ENCODE measurements at places on chromosomes 16 and 17. TPM values are rescaled to one million over a fixed set of nuclear protein-coding genes. Genes with fewer than 3 reads are reported as not detected.

- DNase-seq, result no peak
Measured at GRCh38 chr17:44829523-44830358, at the start of gene GJC1. Gene GJC1 (minus strand): TSS chr17:44830287. CDS start chr17:44805817, 24,470 bp downstream.

DNA sequence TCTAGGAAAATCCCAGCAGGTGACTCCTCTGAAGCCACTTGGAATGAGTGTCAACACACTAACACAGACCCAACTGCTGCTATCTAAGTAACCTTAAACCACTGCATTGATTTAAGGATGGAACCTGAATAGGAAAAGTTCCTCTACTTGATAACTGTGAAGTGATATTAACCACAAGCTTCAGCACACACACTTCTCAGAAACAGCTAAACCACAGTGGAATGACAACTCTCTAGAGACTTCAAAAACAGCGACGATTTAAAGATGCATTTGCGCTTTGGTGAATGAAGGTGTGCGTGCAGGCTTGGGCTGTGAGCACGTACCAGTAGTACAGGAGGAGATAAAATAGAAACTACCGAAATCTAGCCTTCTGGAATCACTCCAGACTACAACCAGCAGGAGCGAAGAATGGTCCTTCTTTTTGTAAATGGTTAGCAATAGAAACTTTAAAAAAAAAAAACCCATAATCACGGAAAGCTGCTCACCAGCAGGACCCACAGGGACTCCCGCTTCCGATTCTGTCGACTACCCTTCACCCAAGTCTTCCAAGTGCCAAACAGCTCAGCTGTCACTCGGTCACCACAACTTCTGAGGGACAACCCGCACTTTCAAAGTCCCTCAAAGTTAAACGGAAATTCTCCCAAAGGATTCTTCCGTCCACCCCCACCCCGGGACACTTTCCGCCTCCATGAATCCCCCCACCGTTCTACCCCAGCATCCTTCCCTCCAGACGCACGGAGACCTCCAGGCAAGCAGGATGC lies 137.7 kb upstream of the CORO6 start:
- DNase-seq, result no peak

GRCh38 chr17:75635610-75636202 lies 2.5 kb downstream of the SMIM5 start:
- DNase-seq, result no peak

DNA sequence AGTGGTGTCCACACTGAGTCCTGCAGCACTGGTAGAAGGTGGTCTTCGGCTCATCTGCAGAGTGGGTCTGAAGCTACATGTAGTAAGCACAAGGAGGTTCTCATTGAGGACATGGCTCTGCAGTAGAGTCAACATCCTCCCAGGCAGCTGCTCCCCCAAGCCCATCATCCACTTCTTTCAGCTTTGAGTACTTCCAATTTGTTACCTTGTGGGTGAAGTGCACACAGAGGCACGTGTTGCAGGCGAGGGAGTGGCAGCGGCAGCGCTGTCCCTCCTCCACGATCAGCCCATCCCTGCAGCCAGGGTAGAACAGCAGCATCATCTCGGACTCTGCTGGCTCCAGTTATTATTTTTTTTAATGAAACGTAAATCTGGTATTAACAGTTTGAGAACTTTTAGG lies 1.8 kb upstream of the SSTR2 start:
- no peak for DNase-seq

GRCh38 chr17:13005530-13005929 lies 12.3 kb downstream of the ELAC2 start:
- no peak for DNase-seq

DNA sequence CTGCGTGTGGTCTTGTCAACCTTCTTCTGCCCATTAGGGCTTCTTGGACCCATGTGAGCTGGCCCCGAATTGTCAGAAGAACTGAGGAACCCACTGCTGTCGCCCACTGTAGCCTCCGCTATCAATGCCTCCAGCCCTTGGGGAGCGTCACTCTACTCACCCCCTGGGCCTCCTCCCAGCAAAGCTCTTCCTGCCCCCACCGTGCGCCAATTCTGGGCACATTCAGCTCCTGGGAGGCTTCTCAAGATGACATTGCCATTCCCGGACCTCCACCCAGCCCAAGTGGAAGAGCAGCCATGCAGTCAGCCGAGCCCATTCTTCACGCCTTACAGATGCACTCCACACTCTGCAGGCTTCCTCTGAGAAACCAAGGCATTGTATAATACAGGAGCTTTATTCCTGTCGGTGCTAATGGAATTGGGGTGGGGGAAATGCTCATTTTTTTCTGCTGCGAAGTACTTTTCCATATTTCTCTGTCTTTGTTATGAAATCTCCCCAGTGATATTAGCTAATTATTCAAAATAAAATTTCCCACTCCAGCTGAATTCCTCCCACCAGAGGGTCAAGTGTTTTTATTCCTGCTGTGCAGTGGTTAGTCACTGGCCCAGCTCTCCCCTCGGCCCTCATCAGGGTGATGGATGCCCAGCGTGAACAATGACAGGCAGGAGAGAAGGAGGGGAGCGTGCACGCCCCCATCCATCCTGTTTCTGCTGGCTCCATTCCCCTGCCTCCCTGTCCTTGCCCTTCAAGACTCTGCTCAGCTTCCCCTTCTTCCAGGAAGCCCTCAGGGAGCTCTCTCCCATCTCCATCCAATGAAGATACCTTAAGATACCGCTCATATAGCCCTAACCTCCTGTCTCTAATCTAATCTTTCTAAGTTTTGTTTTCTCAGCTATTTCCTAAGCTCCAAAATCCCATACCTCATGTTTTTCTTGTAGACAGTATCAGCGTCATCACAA lies 87.7 kb downstream of the C16orf95 start:
- DNase-seq, result no peak

DNA sequence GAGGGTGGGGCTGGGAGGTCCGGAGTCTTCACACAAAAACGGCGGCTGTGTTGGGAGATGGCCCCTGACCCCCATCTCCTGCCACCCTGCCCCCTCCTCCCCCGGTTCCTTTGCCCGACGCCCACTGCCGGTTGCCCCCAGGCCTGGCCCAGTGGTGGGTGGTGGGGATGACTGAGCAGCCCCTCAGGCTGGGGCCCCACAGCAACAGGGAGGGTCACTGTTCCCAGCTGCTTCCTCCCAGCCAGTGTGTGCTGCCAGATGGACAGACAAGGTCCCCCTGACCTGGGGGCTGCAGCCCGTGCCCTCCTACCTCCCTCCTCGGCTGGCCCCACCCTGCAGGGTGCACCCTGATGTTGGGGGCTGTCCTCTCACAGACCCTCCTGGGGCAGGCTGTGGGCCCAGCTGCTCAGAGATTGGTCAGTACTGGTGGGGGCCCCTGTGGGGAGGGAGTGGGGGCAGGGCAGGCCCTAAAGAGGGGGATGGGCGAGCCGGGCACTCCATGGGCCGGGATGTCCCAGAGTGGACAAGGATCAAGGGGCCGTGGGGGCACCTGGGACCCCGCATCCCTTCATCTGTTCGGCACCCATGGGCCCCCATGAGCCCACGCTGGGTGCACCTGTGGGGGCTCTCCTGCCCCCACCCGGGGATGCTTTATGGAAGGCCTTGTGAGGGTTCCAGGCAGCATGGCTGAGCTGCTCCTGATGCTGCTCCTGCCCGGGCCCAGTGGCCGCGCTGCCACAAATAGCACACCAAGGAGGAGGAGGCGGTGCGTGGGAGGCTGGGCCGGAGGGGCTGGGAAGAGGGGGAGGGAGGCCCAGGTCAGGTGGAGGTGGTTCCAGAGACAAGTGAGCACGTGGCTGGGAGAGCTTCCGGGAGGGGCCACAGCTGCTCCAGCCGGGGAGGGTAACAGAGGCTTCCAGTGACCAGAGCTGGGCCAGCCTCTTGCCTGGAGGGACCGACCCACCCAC lies 5.1 kb downstream of the C1QTNF8 start:
- no peak for DNase-seq

DNA sequence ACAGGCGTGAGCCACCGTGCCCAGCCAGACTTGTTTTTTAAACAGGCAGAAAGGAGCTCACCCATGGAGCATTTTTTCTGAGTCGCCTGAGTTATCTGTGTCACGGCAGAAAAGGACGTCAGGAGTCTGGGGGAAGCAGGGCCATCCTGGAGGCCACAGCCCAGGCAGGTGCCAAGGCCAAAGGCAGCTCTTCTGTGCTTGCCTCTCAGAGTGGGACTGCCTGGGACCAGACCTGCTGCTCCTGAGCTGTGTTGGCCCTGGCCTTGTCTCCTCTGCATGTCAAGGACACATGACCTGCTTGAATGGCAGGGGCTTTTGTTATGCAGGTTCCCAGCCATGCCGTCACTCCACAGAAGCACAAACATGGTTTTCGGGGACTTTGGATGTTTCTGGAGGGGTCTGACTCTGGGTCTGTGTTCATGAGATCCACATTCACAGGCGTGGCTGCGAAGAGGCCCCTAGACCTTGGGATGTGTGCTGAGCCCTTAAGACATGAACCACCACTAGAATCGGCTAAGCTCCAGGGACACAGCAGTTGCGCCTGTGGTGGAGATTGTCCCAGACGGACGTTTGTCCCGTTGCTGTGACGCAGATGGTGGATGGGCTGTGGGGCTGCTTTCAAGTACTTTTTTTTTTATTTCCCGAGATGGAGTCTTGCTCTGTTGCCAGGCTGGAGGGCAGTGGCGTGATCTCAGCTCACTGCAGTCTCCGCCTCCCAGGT lies 33.8 kb downstream of the FOXK2 start:
- no peak for DNase-seq

- peak; percentile 88 for DNase-seq
Measured at GRCh38 chr17:30831663-30832437, at the start of gene ATAD5. Gene ATAD5 (plus strand): TSS chr17:30831966. CDS start chr17:30832348, 382 bp downstream.

- DNase-seq, result no peak
Measured at GRCh38 chr17:37568350-37569053, 40.7 kb downstream of the SYNRG start.

DNA sequence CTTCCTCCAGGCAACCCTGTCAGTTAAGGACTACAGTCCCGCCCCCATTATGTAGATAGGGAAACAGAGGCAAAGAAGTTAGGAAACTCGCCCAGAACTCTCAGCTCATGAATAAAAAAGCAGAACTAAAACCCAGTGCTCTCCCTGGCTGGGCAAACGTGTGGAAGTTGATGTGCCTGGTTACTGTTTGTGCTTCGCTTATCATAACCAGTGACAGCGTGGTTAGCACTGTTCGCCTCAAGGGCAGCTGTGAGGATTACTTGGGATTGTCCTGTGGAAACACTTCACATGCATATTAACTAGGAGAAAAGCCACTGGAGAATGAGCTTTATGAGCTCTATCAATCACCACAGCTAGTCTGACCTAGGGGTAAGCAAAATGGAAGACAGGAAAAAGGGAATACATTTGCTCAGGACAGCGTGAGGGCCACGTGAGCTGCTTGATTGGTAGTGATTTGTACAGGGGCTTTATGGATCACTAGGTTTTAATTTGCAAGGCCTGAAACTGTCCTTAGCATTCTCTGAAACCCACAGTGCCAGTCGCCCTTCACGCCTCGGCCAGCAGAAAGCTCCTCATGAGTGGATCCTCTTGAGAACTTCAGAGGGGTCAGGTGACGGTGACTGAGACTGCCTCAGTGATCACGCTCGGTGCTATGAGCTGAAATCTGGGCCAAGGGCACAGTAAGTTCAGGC lies 19.9 kb downstream of the CYB5D2 start:
- no peak for DNase-seq

DNA sequence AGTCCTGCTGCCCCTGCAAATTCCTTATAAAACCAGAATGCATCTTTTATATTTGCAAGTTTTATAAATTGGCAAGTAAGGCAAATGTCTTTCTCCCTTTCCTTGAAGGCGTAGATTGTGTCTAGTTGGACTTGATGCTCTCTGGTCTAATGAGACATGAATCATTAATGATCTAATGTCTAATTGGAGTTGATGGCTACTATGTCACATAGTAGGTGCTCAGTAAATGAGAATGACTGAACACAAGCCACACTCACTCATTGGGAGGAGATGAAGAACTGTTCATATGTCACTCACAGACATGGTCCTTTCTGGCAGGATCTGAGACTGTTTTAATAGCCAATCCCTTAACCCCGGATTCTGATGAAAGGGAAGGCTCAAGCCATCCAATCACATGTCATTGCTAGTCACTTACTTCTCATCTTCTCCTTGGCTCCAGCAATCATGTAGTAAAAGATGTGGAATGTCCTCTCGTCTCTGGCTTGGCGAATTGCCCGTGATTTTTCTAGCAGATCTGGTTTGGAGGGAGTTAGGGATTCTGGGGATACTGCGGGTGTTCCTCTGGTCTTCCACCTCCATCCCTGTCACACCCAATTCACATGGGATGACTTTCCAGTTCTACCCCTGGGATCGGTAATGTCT lies 81.0 kb downstream of the MYH11 start:
- no peak for DNase-seq

DNA sequence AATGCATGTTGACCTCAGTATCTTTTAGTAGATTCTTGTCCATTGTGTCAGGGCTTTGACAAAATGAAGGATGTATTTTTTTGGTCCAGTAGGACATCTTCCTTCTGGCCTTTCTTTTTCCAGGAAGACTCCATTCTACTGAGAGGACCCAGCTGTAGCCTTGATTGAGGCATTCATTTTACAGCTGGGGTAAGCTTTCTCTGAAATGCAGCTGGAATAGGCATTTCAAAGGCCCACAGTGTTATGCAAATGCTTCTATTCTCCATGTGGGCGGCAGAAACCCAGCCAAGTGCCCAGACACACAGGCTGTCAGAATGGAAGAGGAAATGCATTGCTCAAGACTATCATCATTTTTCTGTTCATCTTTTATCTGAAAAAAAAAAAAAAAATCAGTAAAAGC lies 629.0 kb upstream of the CDH8 start:
- DNase-seq, result no peak

DNA sequence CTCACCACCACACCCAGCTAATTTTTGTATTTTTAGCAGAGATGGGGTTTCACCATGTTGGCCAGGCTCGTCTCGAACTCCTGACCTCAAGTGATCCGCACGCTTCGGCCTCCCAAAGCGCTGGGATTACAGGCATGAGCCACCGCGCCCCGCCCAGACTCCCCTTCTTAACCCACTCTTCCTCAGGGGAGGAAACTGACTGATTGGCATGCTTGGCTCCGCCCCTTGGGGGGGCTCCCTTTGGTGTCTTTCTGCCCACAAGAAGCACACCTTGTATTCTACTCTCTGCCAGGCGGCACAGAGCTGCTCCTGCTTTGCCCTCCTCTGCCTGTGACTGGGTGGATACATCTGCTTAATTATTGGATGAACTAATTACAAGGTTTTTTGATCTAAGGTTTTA lies 4.7 kb upstream of the ASGR2 start:
- DNase-seq, result no peak

- no peak for DNase-seq
Measured at GRCh38 chr17:35578929-35579432, 610 bp upstream of the PEX12 start.

- no peak for DNase-seq
Measured at GRCh38 chr16:54062361-54063278, 224.0 kb downstream of the IRX3 start.

The GCGR gene
- polyA plus RNA-seq, result not detected

The UBALD1 gene
- 23.4 TPM for polyA plus RNA-seq

The LASP1 gene
- polyA plus RNA-seq, result 73.6 TPM

The KCNJ18 gene
- not detected for polyA plus RNA-seq

The TM4SF5 gene
- not detected for polyA plus RNA-seq

The TANGO6 gene
- 5.7 TPM for polyA plus RNA-seq

The RCVRN gene
- 0.25 TPM for polyA plus RNA-seq
